ENCODE measurements at places on chromosomes 7 and 10. TPM values are rescaled to one million over a fixed set of nuclear protein-coding genes. Genes with fewer than 3 reads are reported as not detected.

The XRCC2 gene
- 14.8 TPM for total RNA-seq

GRCh38 chr10:71239946-71240795, 27.8 kb downstream of the UNC5B start:
- no peaks in the 10 kb centered on the region for H3K36me3 ChIP-seq
- no peak overlapping the region for H3K4me3 ChIP-seq
- H3K4me1 ChIP-seq, result peaks cover 27% of the 10 kb centered on the region
- H3K27me3 ChIP-seq, result no peaks in the 10 kb centered on the region
- no peak for DNase-seq

The PHKG1 gene
- 1.1 TPM for total RNA-seq

DNA sequence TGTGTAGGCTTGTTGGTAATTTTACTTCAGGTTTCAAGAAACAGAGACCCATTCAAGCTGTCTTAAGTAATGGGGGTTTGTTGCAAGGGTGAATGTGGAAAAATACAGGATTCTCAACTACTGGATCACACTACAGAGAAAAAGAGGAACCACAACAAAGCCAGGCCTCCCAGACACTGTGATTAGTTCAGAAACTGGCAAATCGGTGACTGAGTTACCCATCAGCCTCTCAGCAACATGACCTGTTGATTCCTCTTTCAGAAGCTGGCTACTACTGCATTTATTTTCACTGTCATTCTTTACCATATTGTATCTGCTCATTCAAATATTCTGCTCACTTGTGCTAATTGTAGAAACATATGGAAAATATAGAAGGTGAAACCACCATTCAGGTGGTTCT, 16.0 kb downstream of the CCDC71L start:
- no peaks in the 10 kb centered on the region for H3K36me3 ChIP-seq
- H3K4me1 ChIP-seq, result no peaks in the 10 kb centered on the region
- H3K27ac ChIP-seq, result no peak overlapping the region
- H3K27me3 ChIP-seq, result no peaks in the 10 kb centered on the region

DNA sequence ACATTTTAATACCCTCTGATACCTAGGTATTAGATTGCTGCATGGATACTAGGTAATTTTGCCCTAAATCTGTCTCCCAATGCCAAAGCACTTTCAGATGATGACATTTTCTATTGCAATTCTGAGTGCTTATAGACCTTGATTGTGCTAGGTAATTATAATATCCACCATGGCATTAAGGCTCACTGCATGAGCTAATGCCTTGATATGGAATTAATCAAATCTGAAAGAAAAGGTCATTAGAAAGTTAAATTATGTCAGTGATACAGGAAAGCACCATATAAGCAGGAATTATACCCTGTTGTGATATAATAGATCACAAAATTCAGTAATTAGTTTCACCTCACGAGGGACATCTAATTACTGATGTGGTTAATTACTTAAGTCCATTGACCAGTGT, 521.4 kb downstream of the DNAJB9 start:
- no peak for DNase-seq
- H3K4me1 ChIP-seq, result no peaks in the 10 kb centered on the region
- H3K36me3 ChIP-seq, result no peaks in the 10 kb centered on the region
- no peaks in the 10 kb centered on the region for H3K27me3 ChIP-seq
- H3K4me3 ChIP-seq, result no peak overlapping the region
- H3K27ac ChIP-seq, result no peak overlapping the region

DNA sequence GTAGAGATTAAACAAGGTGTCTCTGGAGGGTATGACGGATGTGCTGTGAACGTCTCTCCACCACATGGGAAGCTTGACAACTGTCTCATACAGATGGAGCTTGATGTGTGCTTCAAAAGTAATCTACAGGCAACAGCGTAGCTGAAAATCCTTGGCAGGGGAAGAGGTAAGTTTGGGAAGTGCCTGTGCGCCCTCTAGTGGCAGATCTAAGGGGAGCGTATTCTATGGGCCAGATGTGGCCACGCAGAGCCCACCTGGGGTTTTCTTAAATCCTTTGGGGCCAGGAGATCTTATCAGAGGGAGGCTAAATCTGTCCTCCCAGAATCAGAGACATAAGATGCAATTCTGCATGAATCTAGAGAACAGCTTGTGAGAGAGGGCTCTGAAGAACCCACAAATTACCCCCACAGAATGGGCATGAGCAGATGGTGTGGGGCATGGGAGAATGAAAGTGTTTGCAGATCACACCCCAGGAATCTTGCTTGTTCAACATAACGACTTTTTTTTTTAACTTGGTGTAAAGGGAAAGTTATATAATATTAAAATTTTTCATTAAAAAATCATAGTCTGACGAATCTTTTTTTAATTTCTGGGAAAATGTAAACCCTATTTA, 91.2 kb upstream of the MPP7 start:
- H3K36me3 ChIP-seq, result no peaks in the 10 kb centered on the region
- peaks cover 24% of the 10 kb centered on the region for H3K4me1 ChIP-seq
- no peaks in the 10 kb centered on the region for H3K27me3 ChIP-seq

The FGFBP3 gene
- total RNA-seq, result 1.2 TPM

DNA sequence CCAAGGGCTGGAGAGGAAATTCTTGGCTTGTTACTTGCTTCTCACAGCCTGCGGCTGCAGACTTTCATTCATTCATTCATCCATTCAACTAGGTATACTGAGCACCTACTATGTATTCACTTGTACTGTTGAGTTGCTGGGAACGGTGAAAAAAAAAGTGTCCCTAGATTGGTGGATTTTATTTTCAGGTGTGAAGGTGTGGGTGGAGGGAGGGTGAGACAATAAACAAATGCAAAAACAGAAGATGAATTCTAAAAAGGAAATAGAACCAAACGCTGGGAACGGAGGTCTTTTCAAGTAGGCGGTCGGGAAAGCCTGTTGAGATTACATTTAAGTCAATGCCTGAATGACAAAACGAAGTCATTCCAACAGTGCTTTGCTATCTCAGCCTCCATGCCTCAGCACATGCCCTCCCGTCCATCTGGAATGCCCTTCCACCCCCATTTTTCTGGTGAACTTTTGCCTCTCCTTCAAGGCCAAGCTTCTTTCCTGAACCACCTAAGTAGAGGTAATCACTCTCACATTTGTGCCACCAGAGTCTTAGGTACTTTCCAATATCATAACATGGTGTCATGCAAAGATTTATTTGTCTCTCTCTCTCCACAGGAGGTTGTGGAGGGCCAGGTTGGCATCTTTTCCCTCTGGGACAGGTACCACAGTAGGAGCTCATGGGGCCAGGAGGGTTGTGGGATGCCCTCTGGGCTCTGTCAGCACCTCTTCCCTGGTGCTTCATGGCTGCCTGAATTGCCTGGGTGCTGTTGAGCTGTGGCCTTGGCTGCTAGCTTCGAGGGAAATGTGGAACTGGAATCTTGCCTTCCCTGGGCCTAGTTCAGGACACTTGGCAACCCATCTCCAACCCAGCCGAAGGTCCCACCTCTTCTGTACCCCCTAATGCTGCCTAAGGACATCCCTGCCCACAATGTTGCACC, 5.5 kb downstream of the NKX2-3 start:
- no peak overlapping the region for H3K4me3 ChIP-seq
- no peak for DNase-seq
- no peaks in the 10 kb centered on the region for H3K4me1 ChIP-seq
- H3K27me3 ChIP-seq, result peaks cover 5% of the 10 kb centered on the region
- H3K27ac ChIP-seq, result no peak overlapping the region
- H3K36me3 ChIP-seq, result no peaks in the 10 kb centered on the region

DNA sequence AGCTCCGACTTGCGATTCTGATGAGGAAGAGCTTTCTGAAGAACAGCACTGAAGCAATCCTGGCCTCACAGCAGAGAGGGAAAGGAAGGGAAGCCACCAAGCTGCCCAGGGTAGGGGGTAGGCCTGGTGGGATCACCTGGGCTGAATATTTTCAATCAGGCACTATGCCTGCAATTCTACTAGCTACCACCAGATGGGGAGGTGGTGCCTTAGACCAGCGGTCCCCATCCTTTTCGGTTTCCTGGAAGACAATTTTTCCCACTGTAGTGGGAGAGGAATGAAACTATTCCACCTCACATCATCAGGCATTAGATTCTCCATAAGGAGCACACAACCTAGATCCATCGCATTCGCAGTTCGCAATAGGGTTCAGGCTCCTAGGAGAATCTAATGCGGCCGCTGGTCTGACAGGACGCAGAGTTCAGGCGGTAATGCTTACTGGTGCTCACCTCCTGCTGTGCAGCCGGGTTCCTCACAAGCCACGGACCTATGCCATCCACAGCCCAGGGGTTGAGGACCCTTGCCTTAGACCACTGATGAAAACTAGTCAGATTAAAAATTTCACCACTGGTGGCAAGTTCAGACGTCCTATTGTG, 2.7 kb downstream of the LRRC20 start:
- DNase-seq, result no peak
- H3K4me1 ChIP-seq, result peaks cover 60% of the 10 kb centered on the region
- no peaks in the 10 kb centered on the region for H3K27me3 ChIP-seq
- H3K36me3 ChIP-seq, result peaks cover 5% of the 10 kb centered on the region
- H3K4me3 ChIP-seq, result no peak overlapping the region
- no peak overlapping the region for H3K27ac ChIP-seq

The FBXL13 gene
- total RNA-seq, result 1.0 TPM

The CACNB2 gene
- 0.71 TPM for total RNA-seq

The CTAGE6 gene
- total RNA-seq, result not detected

- H3K4me3 ChIP-seq, result no peak overlapping the region
- no peak overlapping the region for H3K27ac ChIP-seq
- no peaks in the 10 kb centered on the region for H3K36me3 ChIP-seq
- H3K4me1 ChIP-seq, result no peaks in the 10 kb centered on the region
Observed at GRCh38 chr10:4016214-4016740, 231.3 kb upstream of the KLF6 start.

DNA sequence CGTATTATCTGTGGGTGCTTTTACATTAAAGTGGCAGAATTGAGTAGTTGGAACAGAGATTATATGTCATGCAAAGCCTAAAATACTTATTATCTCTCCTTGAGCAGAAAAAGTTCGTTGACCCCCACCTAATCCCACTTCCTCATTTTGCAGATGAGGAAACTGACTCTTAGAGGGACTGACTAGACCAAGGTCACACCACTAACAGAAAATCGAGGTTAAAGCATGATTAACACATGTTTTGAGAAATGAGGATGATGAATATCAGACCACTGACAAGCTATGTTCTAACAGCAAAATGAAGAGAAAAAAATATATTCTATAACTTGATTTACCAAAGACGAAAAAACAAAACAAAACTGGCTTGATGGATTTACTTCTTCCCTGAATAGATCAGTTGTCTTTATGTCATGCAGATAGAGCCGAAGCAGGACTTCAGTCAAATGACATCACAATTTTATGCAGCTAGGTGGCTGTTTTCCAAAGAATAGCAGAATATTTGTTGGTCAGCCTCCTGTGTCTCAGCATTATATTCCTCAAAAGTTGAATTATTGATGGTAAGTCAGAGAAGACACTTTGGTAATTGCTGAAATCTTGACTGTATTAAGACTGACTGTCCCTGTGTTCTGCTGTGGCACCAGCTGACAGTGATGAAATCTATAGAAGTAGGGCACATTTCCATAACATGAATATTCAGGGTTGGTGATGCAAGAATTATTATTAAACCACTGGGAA, 24.2 kb upstream of the SMIM30 start:
- no peak overlapping the region for H3K27ac ChIP-seq
- DNase-seq, result no peak
- H3K27me3 ChIP-seq, result no peaks in the 10 kb centered on the region
- H3K4me3 ChIP-seq, result no peak overlapping the region
- H3K36me3 ChIP-seq, result no peaks in the 10 kb centered on the region

- peak; percentile 65 for DNase-seq
- no peaks in the 10 kb centered on the region for H3K27me3 ChIP-seq
- no peaks in the 10 kb centered on the region for H3K36me3 ChIP-seq
- no peak overlapping the region for H3K4me3 ChIP-seq
- H3K4me1 ChIP-seq, result peaks cover 15% of the 10 kb centered on the region
Observed at GRCh38 chr7:140653319-140654108, 12.9 kb upstream of the DENND2A start.

DNA sequence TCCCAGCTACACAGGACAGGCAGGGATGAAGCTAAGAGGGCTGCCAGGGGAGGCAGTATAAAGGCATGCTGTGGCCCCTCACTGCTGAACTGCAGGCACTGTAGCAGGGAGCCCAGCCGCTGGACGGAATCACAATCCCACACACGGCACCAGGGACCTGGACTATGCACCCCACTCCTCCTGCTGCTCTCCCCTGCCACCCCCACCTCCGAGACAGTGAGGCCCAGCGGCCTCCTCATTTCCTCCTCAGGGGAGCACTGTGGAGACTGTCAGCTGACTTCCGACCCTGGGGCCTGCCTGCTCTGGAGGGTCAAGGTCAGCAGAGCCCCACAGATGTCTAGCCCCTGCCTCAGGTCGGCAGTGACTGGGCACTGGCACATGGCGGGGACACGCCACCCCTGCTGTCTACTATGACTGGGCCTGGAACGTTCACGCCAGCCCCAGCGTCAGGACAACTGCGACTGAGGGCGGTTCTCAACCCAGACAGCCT, 92.7 kb downstream of the FAM53B start:
- H3K27me3 ChIP-seq, result no peaks in the 10 kb centered on the region
- no peak for DNase-seq
- no peaks in the 10 kb centered on the region for H3K36me3 ChIP-seq
- H3K4me3 ChIP-seq, result no peak overlapping the region
- H3K4me1 ChIP-seq, result peaks cover 23% of the 10 kb centered on the region

DNA sequence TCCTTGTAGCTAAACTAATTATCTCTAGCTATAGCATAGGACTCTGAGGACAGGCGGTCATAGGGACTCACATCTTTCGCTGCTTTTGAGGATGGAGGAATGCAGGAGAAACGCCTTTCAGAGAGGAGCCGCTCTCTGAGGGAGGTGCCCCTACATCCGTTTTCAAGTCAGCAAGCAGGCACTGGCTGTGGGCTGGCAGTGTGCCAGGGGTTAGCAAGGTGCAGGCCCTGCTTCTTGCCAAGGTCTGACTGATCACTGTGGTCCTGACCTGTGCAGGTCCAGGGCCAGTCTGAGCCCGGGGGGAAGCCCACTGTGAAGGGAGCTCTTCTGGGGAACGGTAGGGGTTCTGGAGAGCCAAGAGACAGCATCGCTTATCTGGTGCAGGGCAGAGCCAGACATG, 89.4 kb downstream of the SH3PXD2A start:
- H3K27me3 ChIP-seq, result no peaks in the 10 kb centered on the region
- DNase-seq, result no peak
- no peak overlapping the region for H3K4me3 ChIP-seq
- H3K36me3 ChIP-seq, result no peaks in the 10 kb centered on the region
- no peak overlapping the region for H3K27ac ChIP-seq

DNA sequence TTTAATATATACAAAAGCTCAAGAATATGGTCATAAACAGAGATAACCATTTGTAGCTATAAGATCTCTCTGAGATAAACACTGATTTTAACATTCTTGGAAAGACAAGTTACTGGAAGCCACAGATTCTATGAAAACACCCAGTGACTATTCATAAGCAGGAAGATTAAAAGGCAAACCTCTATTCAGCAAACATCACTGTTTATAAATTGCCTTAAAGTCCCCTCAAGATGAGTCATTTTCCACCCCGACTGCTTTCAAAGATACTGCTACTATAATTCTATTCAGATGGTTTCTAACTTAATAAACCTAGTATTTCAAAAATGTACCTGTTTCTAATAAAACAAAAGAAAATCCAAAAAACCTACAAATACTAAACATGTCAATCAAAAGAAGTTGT, 21.0 kb downstream of the TM9SF3 start:
- no peak overlapping the region for H3K4me3 ChIP-seq
- peaks cover 5% of the 10 kb centered on the region for H3K36me3 ChIP-seq
- DNase-seq, result no peak
- no peaks in the 10 kb centered on the region for H3K27me3 ChIP-seq
- H3K27ac ChIP-seq, result no peak overlapping the region

The SLF2 gene
- 43.0 TPM for total RNA-seq

The TUBAL3 gene
- total RNA-seq, result 0.98 TPM
